ENCODE measurements at places on chromosomes 1 and 21.

GRCh38 chr1:167645625-167646414 lies 15.8 kb downstream of the RCSD1 start:
- DNase-seq = no peak

DNA sequence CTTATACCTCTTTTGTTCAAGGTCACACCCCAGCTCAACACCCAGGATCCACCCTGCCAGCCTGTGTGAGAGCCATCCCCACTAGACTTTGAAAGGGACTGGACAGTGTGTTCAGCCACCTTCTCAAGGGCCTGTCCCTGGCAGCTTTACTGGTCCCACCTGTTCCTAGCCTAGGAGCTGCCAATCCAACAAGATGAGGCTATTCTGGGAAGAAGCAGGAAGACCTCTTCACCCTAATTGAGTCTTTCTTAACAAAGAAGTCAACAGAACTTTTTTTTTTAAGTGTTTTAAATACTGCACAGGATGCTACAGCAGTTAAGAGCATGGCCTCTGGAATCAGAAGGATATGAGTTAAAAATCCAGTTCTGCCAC lies 95.8 kb upstream of the HOOK1 start:
- no peak for DNase-seq

DNA sequence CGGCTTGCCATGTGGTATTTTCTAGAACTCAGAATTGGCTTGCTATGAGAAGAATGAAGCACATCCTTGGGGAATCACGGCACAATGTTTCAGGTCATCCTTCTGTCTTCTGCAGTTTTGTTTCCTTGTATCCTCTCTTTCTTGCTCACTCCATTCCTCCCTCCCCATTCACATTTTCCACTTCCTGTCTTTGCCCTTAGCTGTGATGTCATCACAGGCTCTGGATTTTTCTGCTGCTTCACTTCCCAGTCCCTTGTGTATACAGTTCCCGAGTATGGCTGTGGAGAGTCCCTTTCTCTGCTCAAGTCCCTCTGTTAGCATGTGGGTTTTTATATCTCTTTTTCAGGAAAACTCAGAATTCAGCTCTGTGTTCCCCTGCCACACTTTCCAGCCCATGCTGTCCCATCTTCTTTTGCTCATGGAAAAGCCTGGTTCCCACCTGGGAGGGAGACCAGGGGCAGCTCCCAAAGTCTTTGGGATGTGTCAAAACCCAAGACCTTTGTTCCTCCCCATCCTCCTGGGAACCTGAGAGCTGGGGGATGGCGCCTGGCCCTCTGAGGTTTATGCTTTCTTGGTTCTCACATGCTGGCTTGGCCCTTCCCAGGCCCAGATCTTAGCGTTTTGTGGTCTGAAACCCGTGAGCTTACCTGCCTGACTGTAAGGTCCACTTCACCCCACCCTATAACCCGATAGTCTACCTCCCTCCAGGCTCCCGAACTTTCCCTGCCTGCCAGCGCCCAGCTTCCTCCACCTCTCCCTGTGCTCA lies 4.8 kb upstream of the RGS16 start:
- DNase-seq = no peak

GRCh38 chr1:53645690-53646078 lies 93.3 kb downstream of the GLIS1 start:
- no peak for DNase-seq

DNA sequence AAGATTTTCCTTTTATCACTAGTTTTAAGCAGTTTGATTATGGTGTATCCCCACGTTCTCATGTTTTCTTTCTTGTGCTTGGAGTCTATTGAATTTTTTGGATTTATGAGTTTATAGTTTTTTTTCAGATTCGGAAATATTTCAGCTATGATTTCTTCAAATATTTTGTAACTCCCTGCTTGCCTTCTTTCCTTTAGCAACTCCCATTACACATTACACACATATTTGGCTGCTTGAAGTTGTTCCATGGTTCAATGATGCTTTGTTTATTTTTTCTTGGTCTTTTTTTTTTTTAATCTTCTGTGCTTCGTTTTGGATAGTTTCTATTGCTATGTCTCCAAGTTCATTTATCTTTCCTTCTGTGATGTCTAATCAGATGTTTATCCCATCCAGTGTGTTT lies 48.5 kb upstream of the WARS2 start:
- no peak for DNase-seq

GRCh38 chr1:25573591-25573930 lies 30.2 kb downstream of the LDLRAP1 start:
- no peak for DNase-seq

GRCh38 chr1:165717918-165718515 lies 19.7 kb upstream of the ALDH9A1 start:
- DNase-seq = no peak

DNA sequence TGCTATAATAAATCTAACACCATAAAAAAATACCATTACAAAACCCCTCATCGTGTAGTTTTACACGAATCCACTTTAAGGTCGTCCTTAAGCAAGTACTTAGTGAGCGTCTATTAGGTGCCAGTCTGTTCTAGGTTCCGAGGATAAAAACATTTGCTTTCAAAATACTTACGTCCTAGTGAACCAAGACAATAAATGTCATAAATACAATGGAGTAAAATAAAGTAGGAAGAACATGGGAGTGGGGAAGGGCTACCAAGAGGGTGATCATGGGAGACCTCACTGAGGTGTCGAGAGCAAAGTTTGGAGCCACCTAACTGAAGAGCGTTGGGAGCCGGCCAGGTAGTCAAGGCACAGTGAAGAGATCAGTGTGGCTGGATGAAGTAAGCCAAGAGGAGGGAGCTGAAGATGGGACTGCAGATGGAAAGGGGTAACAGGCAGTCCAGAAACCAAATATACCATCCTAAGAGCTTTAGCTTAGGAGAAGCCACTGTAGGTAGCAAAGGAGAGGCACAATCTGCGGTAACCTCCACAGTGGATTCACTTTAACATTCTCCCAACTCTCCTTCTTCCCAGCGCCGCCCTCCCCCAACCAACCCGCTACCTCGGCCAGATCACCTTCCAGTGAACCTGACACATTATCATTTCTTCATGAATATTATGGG lies 684 bp downstream of the LTN1 start:
- DNase-seq = no peak

DNA sequence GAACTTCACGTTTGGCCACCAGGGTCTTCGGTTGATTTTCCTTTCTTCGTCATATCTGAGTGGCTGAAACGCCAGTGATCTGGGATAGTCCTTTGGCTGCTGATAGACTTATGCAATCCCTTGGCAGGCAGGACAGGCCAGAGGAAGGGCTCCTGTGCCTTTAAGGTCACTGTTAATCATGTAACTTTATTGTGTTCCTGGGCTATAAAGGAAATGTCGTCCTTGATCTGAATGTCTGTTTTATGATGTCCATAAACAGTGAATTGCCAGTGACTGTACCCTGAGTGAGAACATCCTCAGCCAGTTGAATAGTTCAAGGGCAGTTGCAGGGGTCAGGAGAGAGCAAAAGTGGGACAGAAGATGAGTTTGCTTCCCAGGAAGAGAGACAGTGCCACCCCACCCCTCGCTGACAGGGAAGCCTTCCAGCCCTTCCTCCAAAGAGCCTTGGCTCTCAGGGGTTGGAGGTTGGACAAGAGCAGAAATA lies 68.0 kb downstream of the PDE9A start:
- no peak for DNase-seq

DNA sequence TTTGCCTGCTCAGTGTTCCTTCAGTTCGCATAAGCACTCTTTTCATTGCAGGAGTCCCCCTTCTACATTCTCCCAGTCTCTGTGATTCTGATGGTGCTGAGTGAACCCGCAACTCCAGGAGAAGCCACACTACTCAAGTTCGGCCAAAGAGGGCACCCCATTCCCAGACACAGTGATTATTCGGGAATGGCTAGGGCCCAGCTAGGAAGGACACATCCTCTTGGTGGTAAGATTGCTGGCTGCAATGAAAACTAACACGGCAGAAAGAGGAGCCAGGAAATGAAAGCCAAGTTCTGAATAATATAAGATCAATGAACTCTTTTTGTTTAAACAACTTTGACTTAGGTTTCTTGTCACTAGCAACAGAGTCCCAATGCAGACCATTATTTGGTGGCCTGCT lies 14.9 kb downstream of the CREG1 start:
- no peak for DNase-seq

DNA sequence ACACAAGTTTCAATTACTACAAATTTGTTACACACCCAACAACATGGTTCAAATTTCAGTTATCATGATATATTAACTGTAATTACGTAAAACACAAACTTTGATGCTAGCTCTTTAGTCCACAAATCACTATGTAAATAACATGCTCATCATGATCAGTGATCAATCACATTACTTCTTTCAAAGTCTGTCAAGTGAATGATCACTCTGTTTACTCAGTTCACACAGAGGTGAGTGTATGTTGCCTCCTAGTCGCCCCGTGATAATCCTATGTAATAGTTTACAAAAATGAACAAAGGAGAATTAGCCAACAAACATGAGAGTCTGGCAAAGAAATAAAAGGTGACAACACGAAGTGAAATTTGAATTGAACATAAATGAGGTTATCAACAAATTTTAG lies 14.3 kb downstream of the EDEM3 start:
- DNase-seq = no peak

DNA sequence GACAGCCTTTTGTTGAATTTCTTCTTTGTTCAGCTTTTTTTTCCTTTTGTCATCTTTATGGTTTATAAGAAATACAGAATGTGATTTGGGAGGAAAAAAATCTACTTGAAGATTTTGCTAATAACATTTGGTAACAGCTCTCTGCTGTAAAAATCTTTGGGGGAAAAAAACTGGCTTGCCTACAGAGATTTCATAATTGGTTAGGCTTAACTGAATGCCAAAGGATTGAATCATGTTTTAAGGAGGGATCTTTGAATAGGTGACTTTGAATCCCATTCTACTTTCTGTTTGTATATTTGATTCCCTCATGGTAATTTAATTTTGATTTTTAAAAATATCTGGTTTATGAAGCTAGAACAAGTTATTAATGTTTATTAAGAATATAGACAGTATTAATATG lies 3.2 kb downstream of the BTF3L4 start:
- DNase-seq = no peak

GRCh38 chr1:205137901-205138300 lies 16.1 kb upstream of the RBBP5 start:
- DNase-seq = no peak

GRCh38 chr1:10338047-10338446 lies 60.8 kb upstream of the PGD start:
- DNase-seq = peak; percentile 20

DNA sequence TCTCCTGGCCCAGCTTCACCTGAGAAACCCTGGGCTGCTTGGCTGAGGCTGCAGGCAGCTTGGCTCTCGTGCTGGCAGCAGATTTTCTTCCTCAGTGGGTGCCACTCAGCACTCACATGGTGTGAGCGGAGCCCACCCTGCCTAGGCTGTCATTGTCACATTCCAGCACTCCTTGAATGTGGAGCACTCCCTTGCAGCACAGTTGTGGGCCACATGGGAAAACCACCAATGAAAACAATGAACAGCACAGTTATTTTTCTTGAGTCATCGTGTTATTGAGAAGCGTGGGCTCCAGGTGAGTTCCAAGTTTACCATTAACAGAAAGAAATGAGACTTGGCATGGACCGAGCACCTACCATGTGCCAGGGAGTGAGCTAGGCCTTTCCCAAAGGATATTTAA lies 27.2 kb upstream of the TRIM67 start:
- no peak for DNase-seq

GRCh38 chr1:25561421-25562100 lies 18.2 kb downstream of the LDLRAP1 start:
- DNase-seq = no peak

GRCh38 chr1:89147678-89148658 lies 22.1 kb upstream of the GBP2 start:
- no peak for DNase-seq

GRCh38 chr1:104797982-104798381 lies 1048.3 kb downstream of the AMY1C start:
- no peak for DNase-seq

DNA sequence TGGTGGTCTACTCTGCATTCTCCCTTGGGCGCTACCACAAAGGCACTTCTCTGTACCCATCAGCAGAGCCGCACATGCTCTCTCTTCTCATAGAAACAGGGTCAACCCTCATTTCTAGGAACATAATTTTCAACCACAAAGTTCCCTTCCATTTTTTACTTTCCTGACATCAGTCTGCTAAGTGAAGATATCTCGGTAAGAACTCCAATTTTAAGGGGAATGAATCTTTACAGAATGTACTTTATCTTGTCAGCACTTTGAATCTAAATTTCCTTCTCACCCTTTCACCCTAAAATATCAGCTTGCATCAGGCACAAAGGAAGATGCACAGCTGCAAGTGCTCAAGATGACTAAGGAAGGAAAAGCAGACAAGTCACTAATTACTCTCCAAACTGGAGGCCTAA lies 545.9 kb downstream of the SMYD3 start:
- DNase-seq = peak; percentile 4

GRCh38 chr1:172929006-172929405 lies 121.7 kb downstream of the TNFSF18 start:
- DNase-seq = no peak

DNA sequence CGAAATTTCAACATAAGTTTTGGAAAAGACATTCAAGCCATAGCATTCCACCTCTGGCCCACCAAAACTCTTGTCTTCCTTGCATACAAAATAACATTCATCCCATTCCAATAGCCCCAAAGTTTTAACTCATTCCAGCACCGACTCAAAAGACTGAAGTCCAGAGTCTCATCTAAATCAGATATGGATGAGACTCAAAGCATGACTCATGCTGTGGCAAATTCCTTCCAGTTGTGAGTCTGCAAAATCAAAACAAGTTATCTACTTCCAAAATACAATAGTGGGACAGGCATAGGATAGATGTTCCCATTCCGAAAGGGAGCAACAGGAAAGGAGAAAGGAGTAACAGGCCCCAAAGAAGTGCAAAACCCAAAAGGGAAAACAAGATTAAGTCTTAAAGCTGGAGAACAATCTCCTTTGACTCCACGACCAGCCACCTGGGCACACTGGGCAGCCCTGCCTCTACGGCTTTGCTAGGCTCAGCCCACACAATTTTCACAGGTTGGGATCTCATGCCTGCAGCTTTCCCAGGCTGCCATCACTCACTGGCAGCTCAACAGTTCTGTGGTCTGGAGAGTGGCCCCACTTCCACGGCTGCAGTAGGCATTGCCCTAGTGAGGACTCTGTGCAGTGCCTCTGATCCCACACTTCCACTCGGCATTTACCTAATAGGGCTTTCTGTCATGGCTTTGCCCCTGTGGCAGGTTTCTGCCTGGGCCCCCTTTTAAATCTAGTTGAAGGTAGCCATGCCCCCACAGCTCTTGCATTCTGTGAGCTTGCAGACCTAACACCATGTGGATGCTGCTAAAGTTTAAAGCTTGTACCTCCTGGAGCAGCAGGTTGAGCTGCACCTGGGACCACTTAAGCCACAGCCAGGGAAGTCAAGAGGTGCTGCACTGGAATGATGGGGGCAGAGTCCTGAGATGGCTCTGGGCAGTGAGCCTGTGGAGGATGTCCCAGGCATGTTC lies 51.0 kb downstream of the RUNX3 start:
- no peak for DNase-seq

GRCh38 chr21:38712664-38713063 lies 93.1 kb upstream of the ETS2 start:
- DNase-seq = no peak

- DNase-seq = no peak
These were observed 936 bp upstream of the UBXN11 start for GRCh38 chr1:26307363-26307781.
